GM12892 (cell line): ENCODE measurements at places on chromosomes 11 and 22.

DNA sequence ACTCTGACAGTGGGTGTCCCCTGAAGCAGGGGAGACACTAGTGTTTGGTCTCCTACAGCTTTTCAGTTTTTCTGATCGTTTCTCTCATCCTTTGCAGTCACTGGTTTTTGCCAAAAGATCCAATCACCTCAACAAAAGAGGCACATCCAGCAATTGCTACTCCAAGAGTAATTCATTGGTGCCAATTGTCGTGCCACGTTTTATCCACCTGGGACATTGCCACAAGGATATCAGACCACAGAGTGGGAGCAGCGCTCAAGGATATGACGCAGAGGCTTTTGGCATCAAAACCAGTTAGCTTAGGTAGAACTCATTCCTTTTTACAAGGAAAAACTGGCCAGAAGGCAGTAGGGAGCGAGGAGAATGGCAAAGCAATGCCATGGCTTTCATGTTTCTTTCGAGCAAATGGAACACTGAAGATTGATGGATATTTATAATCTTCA is 40.9 kb upstream of the BLID start:
- no peak for DNase-seq

DNA sequence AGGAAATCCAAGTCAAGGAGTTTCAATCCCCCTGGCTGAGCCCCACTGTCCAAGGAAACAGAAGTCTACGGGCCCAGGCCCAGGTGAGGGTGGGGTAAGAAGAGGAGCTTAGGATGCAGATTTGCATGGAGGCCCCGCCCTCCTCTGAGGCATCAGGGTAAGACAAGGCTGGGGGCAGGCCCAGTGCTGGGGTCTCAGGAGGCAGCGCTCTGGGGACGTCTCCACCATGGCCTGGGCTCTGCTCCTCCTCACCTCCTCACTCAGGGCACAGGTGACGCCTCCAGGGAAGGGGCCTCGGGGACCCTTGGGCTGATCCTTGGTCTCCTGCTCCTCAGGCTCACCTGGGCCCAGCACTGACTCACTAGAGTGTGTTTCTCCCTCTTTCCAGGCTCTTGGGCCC is 31.3 kb upstream of the IGLL5 start:
- DNase-seq = no peak

GRCh38 chr11:127424661-127425060 is 424.1 kb upstream of the KIRREL3 start:
- no peak for DNase-seq

DNA sequence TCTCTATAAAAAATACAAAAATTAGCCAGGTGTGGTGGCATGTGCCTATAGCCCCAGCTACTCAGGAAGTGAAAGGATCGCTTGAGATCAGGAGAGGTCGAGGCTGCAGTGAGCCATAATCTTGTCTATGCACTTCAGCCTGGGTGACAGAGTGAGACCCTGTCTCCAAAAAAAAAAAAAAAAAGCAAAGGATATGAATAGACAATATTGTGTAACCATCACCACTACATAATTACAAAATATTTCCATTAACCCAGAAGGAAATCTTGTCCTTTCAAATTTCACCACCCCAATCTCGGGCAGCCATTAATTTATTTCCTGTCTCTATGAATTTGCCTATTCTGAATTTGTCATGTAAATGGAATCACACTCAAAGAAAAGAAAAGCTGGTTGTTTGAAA is 21.2 kb downstream of the RSF1 start:
- no peak for DNase-seq
